ENCODE measurements at places on chromosomes 1 and 21. TPM values are rescaled to one million over a fixed set of nuclear protein-coding genes. Genes with fewer than 3 reads are reported as not detected.

DNA sequence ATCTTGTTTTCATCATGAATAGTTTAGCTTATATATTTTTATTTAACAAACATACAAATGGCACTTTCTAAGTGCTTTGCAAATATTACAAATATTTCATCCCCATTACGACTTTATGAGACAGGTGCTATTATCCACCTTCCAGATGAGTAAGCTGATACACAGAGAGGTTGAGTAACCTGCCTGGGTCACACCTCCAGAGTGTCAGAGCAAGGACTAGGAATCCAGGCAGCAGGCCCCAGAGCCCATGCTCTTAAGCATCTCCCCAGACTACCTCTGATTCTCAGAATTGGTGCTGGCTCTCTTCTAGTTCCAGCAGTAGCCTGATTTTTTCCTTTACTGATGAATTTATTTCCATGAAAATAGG, 40.0 kb downstream of the EPHB2 start:
- DNase-seq, result no peak
- H3K36me3 ChIP-seq, result no peaks in the 10 kb centered on the region
- H3K4me3 ChIP-seq, result no peak overlapping the region
- no peak overlapping the region for H3K27ac ChIP-seq
- H3K4me1 ChIP-seq, result no peaks in the 10 kb centered on the region

- no peak for DNase-seq
- H3K4me3 ChIP-seq, result no peak overlapping the region
- H3K27ac ChIP-seq, result no peak overlapping the region
- H3K36me3 ChIP-seq, result no peaks in the 10 kb centered on the region
- peaks cover 2% of the 10 kb centered on the region for H3K27me3 ChIP-seq
Observed at GRCh38 chr1:168719306-168720111, 9.5 kb downstream of the DPT start.

DNA sequence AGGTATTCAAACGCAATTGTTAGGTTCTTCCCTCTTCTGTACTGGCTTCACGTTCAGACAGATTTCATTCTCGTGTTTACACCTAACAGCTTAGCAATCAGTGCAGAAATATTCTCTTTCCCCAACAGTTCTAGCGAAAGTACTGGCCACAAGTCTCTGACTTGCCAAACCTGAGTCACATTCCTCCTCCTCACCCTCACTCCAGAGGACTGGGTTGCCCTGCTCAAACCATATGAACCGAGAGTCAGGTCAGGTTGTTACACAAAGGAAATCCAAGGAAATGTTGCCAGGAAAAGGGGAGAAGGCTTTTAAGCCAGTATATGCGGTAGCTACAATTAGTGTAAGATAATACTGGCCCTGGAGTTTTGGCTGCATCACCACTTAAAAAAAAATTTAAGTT, 282.5 kb downstream of the RGS7 start:
- no peak overlapping the region for H3K27ac ChIP-seq
- no peaks in the 10 kb centered on the region for H3K36me3 ChIP-seq
- no peaks in the 10 kb centered on the region for H3K4me1 ChIP-seq

DNA sequence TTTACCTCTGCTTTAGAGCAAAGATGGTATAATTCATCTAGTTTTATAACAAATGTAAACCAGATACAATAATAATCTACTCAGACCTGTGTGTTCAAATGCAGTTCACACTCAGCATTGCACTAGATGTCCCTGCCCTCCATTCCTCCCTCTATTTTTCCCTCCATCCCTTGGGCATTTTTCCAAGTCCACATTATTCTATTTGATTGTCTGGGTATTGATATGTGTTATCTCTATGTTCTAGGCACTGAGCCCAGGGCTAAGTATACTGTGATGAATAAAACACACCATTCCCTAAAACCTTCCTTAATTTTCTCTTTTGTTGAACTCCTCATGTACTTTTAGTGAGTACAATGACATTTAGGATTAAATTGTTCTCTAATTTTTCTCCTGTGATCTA, 66.2 kb upstream of the HMCN1 start:
- DNase-seq, result no peak
- peaks cover 4% of the 10 kb centered on the region for H3K27me3 ChIP-seq
- H3K4me1 ChIP-seq, result no peaks in the 10 kb centered on the region
- H3K27ac ChIP-seq, result no peak overlapping the region

DNA sequence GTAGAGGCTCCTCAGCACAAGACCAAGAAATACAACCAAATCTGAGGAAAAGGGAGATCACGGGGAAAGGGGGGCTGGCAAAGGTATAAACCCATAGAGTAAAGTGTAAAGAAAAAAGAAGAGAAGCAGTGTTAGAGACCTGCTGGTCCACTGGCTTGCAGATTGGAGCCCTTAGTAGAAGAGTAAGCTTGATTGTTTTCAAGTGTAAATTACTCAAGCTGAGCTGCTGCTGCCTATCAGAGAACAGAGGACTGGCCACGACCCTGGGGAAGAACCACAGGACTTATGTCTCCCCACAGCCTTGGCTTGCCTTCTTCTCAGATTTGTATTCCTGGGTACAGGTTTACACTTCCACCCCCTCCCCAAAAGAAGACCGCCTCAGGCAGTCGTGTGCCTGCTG, 294.2 kb downstream of the LMX1A start:
- no peak overlapping the region for H3K27ac ChIP-seq
- H3K4me3 ChIP-seq, result no peak overlapping the region
- H3K27me3 ChIP-seq, result no peaks in the 10 kb centered on the region
- H3K4me1 ChIP-seq, result no peaks in the 10 kb centered on the region

DNA sequence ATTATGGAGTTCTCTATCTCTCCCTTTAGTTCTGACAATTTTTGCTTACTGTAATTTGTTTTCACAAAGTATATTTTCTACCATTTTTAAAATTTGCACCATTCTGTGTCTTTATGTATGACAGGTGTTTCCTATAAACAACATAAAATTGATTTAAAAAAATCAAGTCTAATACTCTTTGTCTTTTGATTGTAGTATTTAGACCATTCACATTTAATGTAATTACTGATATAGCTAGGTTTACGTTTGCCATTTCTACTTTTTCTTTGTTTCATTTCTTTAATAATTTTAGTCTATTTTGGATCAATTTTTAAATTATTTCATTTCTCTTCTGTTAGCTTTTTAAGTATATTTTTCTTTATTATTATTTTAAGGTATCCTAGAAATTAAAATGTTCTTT, 44.4 kb upstream of the LCE5A start:
- no peaks in the 10 kb centered on the region for H3K4me1 ChIP-seq
- no peaks in the 10 kb centered on the region for H3K27me3 ChIP-seq
- no peaks in the 10 kb centered on the region for H3K36me3 ChIP-seq
- no peak overlapping the region for H3K4me3 ChIP-seq
- DNase-seq, result no peak

AGMAT gene
- not detected for polyA plus RNA-seq

CAPN8 gene
- polyA plus RNA-seq, result not detected

Measured in K562 (cell line).